ENCODE measurements at places on chromosomes 11 and 22.

GRCh38 chr11:12222055-12222792 lies 111.8 kb downstream of the MICAL2 start:
- no peak for DNase-seq

GRCh38 chr22:26426924-26427323 lies 2.1 kb upstream of the ASPHD2 start:
- no peak for DNase-seq

- no peak for DNase-seq
Measured at GRCh38 chr11:115919341-115920091, 415.3 kb upstream of the CADM1 start.

GRCh38 chr11:135075740-135076139 lies 663.7 kb upstream of the B3GAT1 start:
- no peak for DNase-seq

DNA sequence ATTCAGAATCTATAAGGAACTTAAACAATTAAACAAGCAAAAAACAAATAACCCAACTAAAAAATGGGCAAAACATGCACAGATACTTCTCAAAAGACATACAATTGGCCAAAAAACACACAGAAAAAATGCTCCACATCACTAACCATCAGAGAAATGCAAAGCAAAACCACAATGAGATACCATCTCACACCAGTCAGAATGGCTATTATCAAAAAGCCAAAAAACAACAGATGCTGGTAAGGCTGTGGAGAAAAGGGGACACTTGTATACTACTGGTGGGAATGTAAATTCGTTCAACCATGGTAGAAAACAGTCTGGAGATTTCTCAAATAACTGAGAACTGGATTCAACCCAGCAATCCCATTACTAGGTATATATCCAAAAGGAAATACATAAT lies 24.8 kb downstream of the ENTHD1 start:
- DNase-seq = no peak
